Heart right ventricle (tissue), 16 donors: ENCODE measurements at places on chromosomes 7 and 10. TPM values are rescaled to one million over a fixed set of nuclear protein-coding genes. Genes with fewer than 3 reads are reported as not detected.
A peak's percentile ranks its signal among the peaks of the same experiment; 100 is the strongest.

Gene NKX1-2
- polyA plus RNA-seq = not detected

Gene LFNG
- polyA plus RNA-seq = 7.2 TPM

Gene PVRIG
- polyA plus RNA-seq = 0.59 TPM

Gene VKORC1L1
- 4.4 TPM for polyA plus RNA-seq

Gene CYP3A5
- 0.03 TPM for polyA plus RNA-seq

Gene FAM25G
- polyA plus RNA-seq = not detected

Gene SMARCD3
- polyA plus RNA-seq = 77.7 TPM

Gene HHEX
- polyA plus RNA-seq = 5.2 TPM

Gene GATA3
- polyA plus RNA-seq = 1.2 TPM

Gene TMEM236
- 0.13 TPM for polyA plus RNA-seq

GRCh38 chr10:3482200-3482993 is 302.6 kb downstream of the KLF6 start:
- H3K36me3 ChIP-seq = no peaks in the 10 kb centered on the region
- H3K4me1 ChIP-seq = peaks cover 26% of the 10 kb centered on the region
- H3K27me3 ChIP-seq = no peaks in the 10 kb centered on the region
- DNase-seq = peak; percentile 39
- H3K27ac ChIP-seq = peak overlapping the region; percentile 29

DNA sequence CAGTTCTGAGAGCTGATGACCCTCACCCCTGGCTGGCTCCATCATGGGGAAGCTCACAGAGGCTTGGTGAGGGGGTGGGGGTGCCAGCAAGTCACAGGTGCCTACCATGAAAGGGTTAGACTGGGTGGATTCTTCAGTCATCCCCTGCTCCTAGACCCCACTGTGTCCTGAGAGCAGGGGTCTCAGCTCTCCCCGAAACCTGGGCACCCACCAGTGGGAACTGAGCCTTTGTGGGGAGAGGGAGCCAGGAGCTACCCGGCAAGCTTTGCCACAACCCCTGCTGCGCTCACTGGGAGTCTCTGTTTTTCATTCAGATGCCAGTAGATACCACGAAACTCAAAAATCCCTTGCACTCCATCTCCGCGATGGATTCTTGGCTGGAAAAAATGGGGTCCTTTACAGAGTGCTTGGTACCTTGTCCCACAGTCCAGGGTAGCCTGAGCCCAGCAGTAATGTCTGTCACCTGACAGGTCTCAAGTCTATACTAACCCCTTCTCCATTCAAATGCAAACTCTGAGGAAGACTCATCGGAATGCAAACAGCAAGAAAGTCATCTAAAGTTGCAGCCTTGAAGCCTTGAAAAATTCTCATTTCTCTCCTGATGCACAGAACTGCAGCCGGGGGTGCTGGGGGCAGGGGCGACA is 48.9 kb upstream of the ENO4 start:
- H3K27me3 ChIP-seq = peaks cover 5% of the 10 kb centered on the region
- H3K36me3 ChIP-seq = no peaks in the 10 kb centered on the region
- DNase-seq = no peak
- no peak overlapping the region for H3K4me3 ChIP-seq
- H3K27ac ChIP-seq = no peak overlapping the region

- peaks cover 7% of the 10 kb centered on the region for H3K4me1 ChIP-seq
- no peaks in the 10 kb centered on the region for H3K27me3 ChIP-seq
- peaks cover 16% of the 10 kb centered on the region for H3K36me3 ChIP-seq
- no peak overlapping the region for H3K4me3 ChIP-seq
- no peak overlapping the region for H3K27ac ChIP-seq
These were observed 9.8 kb downstream of the MICALL2 start for GRCh38 chr7:1449501-1449900.

DNA sequence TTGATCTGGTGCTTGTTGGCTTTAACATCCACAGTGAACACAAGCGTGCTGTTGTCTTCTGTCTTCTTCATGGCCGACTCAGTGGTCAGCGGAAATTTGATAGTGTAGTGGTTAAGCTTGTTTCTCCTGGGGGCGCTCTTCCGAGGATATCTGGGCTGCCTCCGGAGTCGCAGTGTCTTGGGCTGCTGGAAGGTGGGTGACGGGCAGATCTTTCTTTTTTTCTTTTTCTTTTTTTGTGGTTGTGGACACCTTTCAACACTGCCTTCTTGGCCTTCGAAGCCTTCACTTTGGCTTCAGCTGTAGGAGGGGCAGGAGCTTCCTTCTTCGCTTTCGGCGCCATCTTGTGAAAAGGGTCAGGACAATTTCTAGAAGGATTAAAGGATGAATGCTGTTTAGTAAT is 23.8 kb upstream of the RPA3 start:
- H3K27me3 ChIP-seq = no peaks in the 10 kb centered on the region
- peaks cover 42% of the 10 kb centered on the region for H3K4me1 ChIP-seq
- no peak overlapping the region for H3K4me3 ChIP-seq
- H3K27ac ChIP-seq = no peak overlapping the region
- H3K36me3 ChIP-seq = no peaks in the 10 kb centered on the region

DNA sequence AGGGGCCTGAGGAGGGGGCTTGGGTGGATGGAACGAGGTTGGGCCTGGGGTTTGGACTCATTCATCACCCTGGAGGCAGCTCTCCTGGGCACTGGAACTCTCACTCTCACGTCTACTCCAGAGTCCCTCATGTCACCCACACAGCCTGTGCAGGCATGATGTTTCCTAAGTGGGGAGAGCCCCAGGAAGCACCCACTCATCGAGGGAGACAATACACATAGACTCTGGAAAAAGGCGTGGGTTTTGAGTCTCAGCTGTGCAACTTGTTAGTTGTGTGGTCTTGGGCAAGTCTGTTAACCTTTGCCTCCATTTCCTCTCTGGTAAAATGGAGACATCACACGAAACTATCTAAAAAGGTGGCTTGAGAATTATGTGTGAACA is 25.9 kb upstream of the RBM20 start:
- no peak overlapping the region for H3K4me3 ChIP-seq
- H3K27me3 ChIP-seq = no peaks in the 10 kb centered on the region
- H3K4me1 ChIP-seq = no peaks in the 10 kb centered on the region
- H3K27ac ChIP-seq = no peak overlapping the region
- no peaks in the 10 kb centered on the region for H3K36me3 ChIP-seq

GRCh38 chr7:73852500-73852899 is 8.5 kb upstream of the TMEM270 start:
- peaks cover 27% of the 10 kb centered on the region for H3K4me1 ChIP-seq
- H3K27ac ChIP-seq = no peak overlapping the region
- H3K36me3 ChIP-seq = no peaks in the 10 kb centered on the region

GRCh38 chr7:91446819-91447218 is 182.6 kb downstream of the FZD1 start:
- H3K27me3 ChIP-seq = no peaks in the 10 kb centered on the region
- no peak for DNase-seq
- H3K27ac ChIP-seq = no peak overlapping the region
- H3K36me3 ChIP-seq = no peaks in the 10 kb centered on the region

GRCh38 chr7:45160417-45160881 is 2.9 kb downstream of the RAMP3 start:
- H3K4me3 ChIP-seq = peak overlapping the region; percentile 66
- no peaks in the 10 kb centered on the region for H3K36me3 ChIP-seq
- H3K4me1 ChIP-seq = peaks cover 12% of the 10 kb centered on the region
- H3K27me3 ChIP-seq = peaks cover 6% of the 10 kb centered on the region
- H3K27ac ChIP-seq = peak overlapping the region; percentile 88
- DNase-seq = no peak

GRCh38 chr7:17530741-17531421 is 232.4 kb downstream of the AHR start:
- no peak overlapping the region for H3K4me3 ChIP-seq
- H3K27me3 ChIP-seq = no peaks in the 10 kb centered on the region
- DNase-seq = no peak
- H3K36me3 ChIP-seq = no peaks in the 10 kb centered on the region

DNA sequence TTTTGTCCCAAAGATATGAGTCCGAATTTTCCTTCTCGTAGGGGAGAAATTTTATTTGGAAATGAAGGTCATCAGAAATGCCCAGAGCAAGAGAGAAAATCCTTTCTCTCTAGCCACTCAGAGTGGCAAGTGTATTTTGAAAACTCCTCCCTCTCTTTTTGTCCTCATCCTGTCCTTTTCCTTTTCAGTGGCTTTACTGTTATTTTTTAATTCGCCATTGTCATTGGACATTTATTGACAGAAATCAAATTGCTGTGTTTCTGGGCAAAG is 39.6 kb downstream of the TET1 start:
- H3K4me1 ChIP-seq = peaks cover 11% of the 10 kb centered on the region
- peak overlapping the region; percentile 53 for H3K4me3 ChIP-seq
- H3K27ac ChIP-seq = no peak overlapping the region
- DNase-seq = no peak
- H3K27me3 ChIP-seq = no peaks in the 10 kb centered on the region

DNA sequence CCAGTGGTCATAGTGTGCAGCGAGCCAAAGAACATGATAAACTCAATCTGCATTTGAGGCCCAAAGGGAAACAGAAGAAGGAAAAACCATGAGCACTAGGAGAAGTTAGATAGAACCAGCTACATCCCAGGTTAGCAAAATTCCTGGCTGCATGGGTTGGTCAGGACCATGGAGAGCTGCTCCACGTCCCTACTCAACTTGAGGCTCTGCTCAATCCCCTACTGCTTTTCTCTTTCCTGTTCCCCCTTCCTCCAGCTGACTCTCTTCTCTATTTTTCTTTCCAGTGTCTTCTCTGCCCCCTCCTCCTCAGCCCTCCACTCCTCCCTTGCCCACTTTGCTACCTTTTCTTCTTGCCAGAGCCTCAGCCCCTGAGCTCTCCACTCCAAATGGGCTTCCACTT is 21.9 kb upstream of the VSIR start:
- H3K36me3 ChIP-seq = no peaks in the 10 kb centered on the region
- no peak overlapping the region for H3K27ac ChIP-seq
- no peak overlapping the region for H3K4me3 ChIP-seq
- no peaks in the 10 kb centered on the region for H3K4me1 ChIP-seq
- no peaks in the 10 kb centered on the region for H3K27me3 ChIP-seq

DNA sequence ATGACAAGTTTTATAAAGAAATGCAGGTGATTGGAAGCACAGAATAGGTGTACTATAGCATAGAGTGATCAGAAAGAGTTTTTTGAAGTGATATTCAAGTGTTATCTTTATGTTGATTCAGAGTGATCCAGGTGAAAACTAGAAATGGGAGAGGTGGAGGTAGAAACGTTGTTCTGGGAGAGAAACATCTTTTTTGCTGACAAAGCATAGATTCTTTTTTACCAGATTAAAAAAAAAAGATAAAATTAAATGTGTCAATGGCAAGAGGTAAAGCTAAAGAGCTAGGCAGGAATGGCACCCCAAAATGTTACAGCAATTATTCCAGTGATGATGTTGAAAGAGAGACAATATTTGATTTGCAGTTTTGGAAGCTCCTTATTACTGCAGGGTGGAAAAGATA is 12.6 kb upstream of the VSTM2A start:
- no peaks in the 10 kb centered on the region for H3K27me3 ChIP-seq
- no peak overlapping the region for H3K4me3 ChIP-seq
- H3K36me3 ChIP-seq = no peaks in the 10 kb centered on the region
- no peaks in the 10 kb centered on the region for H3K4me1 ChIP-seq
- H3K27ac ChIP-seq = no peak overlapping the region

GRCh38 chr10:131205556-131205955 is 106.0 kb downstream of the TCERG1L start:
- no peak overlapping the region for H3K4me3 ChIP-seq
- H3K36me3 ChIP-seq = no peaks in the 10 kb centered on the region
- DNase-seq = no peak
- H3K27ac ChIP-seq = no peak overlapping the region
